ENCODE measurements at places on chromosomes 2 and 18.

GRCh38 chr2:8431446-8432125 lies 250.3 kb upstream of the ID2 start:
- no peak for DNase-seq

DNA sequence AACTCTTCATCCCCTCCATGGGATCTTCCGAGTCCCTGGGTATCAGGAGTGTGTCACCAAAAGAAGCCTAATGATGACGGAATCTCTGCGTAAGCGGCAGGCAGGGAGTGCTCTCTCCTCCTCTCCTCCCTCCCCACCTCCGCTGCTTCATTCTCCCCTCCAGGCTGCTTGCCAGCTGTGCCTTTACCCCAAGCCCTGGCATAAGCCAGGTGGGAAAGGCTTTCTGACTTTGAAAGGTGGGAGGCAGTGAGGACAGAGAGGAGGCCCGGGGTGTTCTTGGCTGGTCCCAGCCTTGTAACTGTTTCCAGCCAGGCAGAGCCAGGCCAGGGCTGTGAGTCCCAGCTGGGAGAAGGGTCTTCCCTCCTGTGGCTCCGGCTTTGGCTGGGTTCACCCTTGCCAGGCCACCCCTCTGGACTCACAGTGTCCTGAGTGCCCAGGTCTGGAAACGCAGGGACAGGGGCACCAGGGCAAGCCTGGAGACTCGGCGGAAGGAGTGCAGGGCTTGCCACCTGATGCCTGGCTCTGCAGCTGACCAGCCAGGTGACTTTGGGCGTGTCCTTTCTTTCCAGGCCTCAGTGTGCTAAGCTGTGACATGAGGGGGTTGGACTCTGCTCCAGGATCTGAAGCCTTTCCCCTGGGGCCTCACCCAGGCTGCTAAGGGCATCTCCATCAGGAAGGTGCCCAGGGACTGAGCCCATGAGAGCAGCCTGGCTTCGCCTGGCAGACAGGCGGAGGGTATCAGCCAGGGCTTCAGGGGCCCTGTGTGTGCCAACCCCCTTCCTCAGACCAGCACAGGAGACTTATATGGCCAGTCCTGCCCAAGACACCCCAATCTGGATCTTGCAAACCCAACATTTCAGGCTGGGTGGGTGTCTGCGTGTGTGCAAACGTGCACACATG lies 32.7 kb upstream of the HPCAL1 start:
- no peak for DNase-seq

GRCh38 chr2:194999771-195000170 lies 657.3 kb upstream of the SLC39A10 start:
- DNase-seq = no peak

DNA sequence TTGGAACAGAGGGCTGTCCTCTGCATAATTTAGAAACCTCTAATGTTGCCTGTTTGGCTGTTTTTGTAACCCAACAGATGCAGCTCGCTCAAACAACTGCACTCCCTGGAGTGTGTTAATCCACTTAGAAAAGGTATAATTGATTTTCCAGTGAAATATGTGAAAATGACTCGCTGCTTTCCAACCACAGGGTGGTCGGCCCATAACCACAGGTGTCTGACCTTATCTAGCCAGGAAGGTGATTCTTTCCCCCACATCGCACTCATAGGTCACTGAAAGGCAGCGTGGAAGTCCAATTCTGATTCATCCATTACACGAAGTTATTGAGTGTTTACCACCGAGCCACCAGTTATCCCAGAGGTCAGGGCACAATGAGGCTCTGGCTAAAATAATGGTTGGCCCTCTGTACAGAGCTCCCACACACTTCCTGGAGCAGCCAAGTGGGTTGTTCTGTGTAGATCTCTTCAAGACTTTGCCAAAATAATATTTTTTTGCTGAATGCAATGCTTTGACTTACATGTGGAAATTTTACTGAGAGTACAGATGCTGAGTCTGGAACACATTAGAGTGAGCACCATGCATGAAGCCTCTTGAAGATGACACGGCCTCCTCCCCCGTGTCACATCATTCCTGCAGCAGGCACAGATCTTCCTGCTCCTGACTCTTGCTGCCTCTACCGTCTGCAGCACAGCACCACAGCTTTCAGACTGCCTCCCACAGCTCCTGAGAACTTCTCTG lies 396.2 kb downstream of the ZNF516 start:
- DNase-seq = no peak

DNA sequence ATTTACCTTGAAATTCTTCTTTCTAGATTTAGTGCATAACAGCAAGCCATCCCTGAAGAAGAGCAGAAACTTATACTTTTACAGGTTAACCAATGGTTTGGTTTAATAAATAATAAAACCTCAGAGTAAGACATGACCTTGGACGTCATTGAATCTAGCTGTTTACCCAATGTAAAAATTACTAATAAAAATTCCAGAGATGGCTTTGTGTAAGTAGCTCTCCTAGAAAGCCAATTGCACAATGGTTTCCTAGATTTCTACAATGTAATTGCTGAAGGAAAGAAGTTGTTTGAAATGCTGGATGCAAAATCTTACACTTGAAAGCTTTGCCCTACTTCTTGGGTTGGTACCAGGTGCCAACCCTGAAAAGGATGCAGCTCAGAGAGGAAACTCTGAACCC lies 1.5 kb downstream of the XDH start:
- no peak for DNase-seq

DNA sequence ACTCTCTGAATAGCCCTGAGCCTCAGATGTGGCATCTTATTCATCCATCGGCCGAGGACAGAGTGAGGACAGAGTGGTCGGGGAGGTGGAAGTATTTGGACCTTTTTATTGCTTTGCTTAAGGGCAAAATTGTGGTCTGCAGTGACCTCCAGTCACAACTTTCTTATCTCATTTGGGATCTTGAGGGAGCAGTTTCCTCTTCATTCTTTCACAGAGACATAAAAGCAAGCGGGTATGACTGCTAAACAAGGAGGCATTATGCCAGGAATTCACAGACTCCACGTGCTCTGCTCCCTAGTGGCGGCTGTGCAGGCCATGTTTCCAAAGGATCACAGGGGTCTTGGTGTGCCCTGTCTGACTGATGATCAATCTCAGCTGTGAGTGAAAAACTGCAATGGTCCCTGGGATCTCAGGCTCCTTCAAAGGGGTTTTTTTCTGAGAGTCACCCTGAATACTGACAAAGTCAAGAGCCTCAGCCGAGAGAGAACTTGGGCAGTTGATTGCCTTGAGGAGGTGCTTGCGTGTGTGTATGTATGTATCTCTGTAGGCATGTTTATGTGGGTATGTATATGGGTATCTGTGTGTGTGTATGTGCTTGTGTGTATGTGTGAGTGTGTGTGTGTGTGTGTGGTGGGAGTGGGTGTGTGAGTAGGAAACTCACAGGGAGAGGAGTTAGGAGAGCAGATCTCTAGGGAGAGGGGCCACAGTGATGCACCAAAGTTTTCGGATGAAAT lies 47.7 kb downstream of the RAPGEF4 start:
- no peak for DNase-seq

DNA sequence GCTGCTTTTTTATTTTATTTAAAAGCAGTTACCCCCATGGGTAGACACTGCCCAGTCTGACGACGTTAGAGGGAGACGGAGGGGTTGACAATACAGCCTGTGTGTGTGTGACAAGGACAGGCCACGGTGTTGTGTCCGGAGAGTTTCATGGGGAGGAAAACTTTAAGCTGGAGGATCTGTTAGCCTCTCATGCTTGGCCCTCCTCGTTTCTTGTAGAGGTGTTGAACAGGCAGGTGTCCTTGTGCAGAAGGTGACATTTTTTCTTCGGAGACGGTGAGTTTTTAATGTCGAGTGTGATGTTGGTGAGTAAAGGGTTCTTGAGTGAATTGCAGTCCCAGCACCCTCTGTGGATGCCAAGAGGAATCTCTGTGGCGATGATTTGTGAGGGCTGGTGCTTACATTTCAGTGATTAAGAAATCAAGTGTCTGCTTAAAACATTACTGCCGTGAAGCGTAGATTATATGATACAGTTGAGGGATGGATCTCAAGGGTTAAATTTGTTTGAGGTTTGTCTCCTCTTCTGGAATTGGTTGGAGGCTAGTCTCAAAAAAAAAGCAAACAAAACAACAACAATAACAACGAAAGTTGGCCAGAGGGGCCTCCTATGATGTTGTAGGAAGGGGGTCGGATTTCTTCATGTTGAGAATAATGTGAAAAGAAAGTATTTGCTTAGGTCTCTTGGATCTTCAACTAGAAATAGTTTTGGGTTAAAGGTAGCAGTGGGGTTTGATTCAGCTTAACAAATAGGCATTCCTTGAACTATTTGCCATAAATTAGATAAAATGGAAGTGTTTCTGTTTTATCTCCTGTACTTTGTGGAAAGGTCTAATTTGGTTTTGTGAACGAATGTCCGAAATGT lies 1.6 kb downstream of the NCOA1 start:
- DNase-seq = no peak

DNA sequence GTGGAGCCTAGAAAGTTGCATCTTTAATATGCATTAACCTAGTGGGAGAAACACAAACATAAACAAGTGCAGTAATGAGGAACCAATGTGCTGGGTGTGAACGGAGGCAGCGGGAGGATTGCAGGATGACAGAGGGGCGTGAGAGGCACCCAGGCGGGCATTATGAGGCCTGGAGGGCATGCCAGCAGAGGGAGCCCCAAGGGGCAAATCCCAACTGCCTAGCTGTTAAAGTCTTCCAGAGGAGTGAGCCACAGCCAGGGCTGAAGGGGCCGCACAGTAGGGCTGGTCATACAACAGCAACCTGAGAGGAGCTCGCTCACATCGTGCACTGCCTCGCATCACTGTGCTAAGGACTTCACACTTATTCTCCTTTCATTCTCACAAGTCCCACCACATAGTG lies 13.3 kb upstream of the PRELID3A start:
- no peak for DNase-seq

DNA sequence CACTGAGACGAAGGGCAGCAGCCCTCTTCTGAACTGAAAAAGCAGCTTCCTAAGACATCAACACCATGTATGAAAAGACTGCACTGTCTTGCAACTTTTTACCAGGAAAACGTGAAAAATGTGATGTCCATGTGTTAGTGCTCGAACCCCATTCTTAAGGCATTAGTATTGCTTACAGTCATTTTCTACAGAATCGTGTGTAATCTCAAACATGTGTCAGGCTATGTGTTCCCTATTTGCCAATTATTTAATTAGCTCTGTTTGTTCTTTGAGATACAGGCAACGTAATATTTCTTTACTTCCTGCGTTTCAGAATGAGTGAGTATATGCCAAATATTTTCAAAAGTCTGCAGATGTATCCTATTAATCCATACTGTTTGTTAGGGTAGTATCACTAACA lies 307.7 kb upstream of the CCDC68 start:
- DNase-seq = no peak

DNA sequence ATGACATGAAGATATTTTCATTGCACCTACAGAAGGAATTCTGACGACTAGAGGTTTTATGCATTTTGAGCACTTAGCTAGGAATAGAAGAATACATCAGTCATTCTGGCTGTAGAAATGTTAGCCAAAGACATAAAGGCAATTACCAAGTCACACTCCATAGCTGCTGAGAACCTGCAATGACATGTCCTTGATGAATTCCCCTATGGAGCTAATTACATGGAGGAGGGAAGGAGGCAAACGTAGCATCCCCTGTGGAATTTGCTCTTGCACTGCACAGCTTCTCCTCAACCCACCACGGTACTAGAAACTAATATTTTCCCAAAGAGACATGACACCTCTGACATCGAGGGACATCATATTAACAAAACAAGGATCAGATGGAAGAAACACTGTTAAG lies 174.0 kb upstream of the SESTD1 start:
- no peak for DNase-seq

- DNase-seq = no peak
Observed at GRCh38 chr2:29817299-29817698, 104.1 kb downstream of the ALK start.

- DNase-seq = no peak
Observed at GRCh38 chr2:113273027-113273551, 5.6 kb downstream of the PAX8 start.
